Stimulated activated CD4-positive, alpha-beta T cell treated with anti-CD3 and anti-CD28 coated beads, Interleukin-15, amount 100 ng/mL, for 1 hour (primary cell): ENCODE measurements at places on chromosomes 6 and 20.
A peak's percentile ranks its signal among the peaks of the same experiment; 100 is the strongest.

GRCh38 chr6:15949982-15950381, 178.9 kb upstream of the MYLIP start:
- DNase-seq, result no peak

DNA sequence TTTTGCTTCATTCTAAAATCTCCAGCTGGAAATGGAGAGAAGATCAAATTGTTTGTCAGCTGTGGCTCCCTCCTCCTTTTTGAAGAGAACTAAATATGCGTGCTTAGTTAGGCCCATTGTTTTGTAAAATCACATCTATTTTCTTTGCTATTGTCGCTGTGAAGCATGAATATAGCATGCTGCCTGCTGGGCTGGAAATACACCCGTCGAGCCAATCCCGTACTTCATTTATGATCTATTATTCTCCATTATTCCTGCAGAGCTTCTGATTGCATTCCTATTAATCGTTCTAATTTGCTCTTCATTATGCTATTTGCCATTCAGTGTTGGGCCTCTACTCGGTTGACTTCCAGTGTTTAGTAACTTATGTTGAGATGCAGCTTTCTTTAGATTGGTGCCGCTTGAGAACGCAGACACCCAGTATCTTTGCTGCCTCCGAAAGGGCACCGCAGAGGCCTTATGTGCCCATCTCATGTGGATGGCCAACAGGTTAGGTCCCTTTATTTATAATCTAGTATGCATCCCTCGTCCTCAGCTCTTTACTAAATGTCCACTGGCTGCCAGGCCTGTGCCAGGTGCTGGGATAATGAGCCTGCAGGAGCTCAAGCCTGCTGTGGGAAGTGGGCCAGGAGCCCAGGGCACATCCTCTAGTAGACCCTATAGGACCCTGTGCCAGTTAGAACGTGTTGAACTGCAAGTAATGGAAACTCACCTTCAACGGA, 45.6 kb downstream of the FAM50B start:
- no peak for DNase-seq

- no peak for DNase-seq
These were observed 25.2 kb downstream of the MED23 start for GRCh38 chr6:131602781-131603312.

DNA sequence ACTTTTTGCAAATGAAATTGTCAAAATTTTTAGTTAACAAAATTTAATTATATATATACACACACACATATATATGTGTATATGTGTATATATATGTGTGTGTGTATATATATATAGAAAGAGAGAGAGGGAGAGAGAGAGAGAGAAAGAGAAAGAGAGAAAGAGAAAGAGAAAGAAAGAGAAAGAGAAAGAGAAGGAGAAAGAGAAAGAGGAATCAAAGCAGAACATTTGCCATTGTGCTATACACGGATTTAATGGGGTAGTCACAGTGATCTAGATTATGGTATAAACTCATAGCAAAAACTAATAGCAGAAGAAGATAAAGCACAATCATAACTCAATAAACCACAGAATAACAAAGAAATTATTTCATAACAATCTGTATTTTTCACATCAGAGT, 126.7 kb downstream of the DST start:
- no peak for DNase-seq

- DNase-seq, result no peak
These were observed 34.2 kb downstream of the ARHGAP40 start for GRCh38 chr20:38635721-38636288.

GRCh38 chr6:128337619-128338018, 182.8 kb downstream of the PTPRK start:
- DNase-seq, result no peak

GRCh38 chr20:58706975-58707681, 14.5 kb downstream of the NPEPL1 start:
- DNase-seq, result no peak

DNA sequence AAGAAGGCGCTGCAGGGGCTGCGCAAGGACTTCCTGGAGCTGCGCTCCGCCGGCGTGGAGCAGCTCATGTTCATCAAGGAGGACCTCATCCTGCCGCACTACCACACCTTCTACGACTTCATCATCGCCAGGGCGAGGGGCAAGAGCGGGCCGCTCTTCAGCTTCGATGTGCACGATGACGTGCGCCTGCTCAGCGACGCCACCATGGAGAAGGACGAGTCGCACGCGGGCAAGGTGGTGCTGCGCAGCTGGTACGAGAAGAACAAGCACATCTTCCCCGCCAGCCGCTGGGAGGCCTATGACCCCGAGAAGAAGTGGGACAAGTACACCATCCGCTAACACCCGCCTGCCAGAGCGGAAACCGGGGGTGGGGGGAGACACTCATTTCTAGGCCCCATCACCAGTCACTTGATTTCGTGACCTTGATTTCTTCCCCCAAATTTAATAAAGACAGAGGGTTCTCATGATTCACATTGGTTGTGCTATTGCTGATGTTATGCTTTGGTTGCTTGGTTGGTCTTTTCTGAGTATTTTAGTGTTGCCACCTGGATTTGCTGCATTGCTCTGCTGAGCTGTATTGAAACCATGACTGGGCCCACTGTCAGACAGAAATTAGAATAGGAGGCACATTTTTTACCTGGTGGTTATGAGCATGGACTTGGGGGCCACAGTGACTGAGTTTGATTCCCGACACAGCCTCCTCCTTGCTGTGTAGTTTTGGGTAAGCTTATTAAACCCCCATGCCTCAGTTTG, 1.5 kb downstream of the FAM50B start:
- peak; percentile 23 for DNase-seq
